CD4-positive, CD25-positive, alpha-beta regulatory T cell (primary cell): ENCODE measurements at places on chromosomes 5 and 9. TPM values are rescaled to one million over a fixed set of nuclear protein-coding genes. Genes with fewer than 3 reads are reported as not detected.

PAEP gene
- polyA plus RNA-seq: not detected

NMUR2 gene
- polyA plus RNA-seq: not detected

PCDHA8 gene
- polyA plus RNA-seq: not detected

PCDHB4 gene
- not detected for polyA plus RNA-seq

DNA sequence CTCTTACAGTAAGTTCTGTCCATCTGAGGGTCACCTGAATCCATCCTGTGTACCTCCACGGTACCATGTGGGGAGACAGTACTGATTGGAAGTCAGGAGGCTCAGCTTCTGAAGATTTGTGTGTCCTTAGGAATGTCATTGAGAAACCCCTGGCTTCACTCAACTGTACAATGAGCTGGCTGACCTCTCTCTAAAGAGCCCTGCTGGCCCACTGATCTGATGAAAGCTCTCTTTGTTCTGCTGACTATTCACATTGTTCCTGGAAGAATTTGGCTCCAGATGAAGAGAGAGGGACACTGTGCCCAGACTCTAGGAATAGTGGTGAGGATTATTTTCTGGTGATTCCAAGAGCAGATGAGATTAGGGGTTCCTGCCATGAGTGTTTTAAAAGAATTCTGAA is 141.2 kb downstream of the LURAP1L start:
- no peak for DNase-seq

GRCh38 chr5:21701317-21701716 is 1151.8 kb downstream of the CDH12 start:
- DNase-seq: no peak

DNA sequence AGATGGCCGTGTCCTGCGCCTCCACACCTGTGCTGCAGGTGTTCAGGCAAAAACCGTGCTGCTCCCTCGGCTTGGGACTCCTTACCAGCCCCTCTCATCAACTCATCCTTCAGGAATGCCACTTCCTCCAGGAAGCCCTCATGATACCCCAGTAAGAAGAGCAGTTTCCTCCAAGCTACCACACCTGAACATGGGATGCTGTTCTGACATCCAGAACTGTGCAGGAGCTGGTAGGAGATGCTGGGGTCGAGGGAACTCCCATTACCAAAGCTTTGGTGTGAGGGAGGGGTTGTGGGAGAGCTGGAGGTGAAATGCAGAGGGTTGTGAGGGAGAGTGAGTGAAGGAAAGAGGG is 18.9 kb downstream of the CARD19 start:
- DNase-seq: no peak

GRCh38 chr9:137656416-137656815 is 37.6 kb downstream of the EHMT1 start:
- no peak for DNase-seq

DNA sequence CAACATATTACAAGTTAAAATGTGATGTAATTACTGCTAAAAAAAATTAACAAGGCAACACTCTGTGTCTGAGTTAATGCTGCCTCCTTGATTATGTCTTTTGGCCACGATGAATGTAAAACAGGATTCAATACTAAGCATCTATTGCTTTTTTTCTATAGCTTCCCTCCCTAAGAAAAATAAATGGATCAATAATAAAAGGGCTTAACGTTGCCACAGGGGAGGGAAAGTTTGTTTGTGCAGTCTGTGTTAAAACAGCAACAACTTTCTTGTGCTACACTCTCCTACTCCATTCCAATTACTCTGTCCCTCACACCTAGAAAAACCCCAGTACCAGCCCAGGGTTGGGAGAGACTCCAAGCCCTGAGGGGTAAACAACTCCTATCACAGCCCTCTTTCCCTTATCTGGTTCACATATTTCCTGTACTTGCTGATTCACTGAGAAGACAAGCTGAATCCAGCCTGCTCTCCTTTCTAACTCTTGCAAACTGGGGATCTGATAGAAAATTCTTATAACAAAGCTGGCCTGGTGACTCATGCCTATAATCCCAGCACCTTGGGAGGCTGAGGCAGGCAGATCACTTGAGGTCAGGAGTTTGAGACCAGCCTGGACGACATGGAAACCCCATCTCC is 44.8 kb downstream of the PTPN3 start:
- no peak for DNase-seq

DNA sequence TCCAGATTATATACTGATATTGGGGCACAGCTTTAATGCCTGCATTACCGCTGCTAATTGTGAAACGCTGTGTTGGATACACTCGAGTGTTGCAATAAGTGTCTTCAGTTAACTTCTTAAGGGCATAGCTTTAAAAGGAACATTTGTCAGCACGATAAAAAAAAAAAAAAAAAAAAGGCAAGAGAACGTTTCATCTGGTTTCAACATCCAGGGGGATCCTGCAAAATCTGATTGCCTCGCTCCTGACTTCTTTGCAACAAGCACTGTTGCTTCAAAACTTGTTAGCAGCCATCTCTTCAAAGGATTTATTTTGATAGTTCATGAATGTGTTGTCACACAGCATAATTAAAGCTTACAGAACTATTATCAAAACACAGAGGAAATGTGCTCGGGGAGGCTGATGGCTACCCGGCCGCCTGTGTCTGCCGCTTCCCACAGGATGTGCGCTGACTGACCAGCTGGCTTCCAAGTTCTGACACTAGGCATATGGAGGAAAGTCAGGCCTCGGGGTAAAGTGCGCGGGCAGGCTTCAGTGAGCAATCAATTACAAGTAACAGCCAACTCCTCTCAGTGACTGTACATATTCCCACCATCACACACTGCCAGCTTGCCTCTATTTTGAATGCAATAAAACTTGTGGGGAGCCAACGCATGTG is 77.7 kb downstream of the EBF1 start:
- DNase-seq: no peak

GRCh38 chr9:3473405-3473804 is 52.4 kb downstream of the RFX3 start:
- no peak for DNase-seq

DNA sequence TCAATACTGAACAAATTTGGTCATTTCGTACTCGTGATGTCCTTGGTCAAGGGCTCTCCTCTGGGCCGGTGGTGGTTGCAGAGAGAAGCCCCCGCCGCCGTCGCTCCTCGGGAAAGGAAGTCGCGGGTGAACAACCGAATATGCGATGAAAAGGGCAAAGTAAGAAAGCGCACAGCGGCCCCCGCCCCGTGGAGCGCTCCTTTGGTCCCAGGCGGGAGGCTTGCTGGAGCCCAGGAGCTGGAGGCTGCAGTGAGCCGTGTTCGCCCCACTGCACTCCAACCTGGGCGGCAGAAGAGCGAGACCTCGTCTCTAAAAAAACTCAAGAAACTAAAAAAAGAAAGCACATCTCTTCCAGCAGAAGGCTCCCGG is 108.4 kb upstream of the LARP1 start:
- no peak for DNase-seq

DNA sequence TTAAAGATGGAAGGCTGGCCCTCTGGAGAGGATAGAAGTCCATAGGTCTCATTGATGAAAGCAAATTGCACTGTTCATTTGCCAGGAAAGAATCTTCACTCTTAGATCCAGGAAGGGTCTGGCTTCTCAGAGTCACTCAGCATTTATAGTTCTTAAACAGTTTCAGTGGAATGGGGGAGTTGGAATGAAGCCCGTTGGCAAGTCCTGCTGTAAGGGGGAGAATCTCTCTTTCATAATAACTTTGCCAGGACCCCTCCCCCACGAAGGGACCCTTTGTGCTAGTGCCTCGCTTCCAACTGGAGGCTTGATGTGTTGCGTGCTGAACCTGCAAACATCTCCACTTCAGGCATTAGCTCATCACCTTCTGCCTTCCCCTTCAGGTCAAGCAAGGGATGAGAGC is 57.1 kb downstream of the ENTREP1 start:
- DNase-seq: no peak

- no peak for DNase-seq
Measured at GRCh38 chr9:86713470-86713869, 233.8 kb downstream of the GAS1 start.

DNA sequence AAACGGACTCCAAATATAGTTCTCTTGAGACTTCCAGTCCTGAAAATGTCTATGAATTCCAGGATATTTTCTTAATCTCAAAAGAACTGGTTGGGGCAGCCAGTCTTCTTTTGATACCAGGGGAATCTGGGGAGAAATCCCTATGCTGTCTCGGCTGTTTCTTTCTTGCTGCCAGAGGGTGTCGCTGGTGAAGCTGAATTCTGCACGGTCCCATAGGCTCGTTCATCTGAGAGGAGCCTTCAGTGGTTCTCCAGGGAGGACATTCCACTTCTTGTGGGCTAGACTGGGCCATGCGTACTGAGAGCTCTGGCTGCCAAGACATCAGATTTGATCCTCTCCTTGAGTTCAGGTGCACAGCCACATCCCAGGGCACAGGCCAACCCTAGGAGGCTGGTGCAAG is 155.0 kb upstream of the CLINT1 start:
- DNase-seq: no peak

GRCh38 chr5:89283728-89284493 is 400.9 kb upstream of the MEF2C start:
- no peak for DNase-seq

- DNase-seq: peak; percentile 23
Measured at GRCh38 chr5:138789771-138790242, 36.6 kb downstream of the CTNNA1 start.

DNA sequence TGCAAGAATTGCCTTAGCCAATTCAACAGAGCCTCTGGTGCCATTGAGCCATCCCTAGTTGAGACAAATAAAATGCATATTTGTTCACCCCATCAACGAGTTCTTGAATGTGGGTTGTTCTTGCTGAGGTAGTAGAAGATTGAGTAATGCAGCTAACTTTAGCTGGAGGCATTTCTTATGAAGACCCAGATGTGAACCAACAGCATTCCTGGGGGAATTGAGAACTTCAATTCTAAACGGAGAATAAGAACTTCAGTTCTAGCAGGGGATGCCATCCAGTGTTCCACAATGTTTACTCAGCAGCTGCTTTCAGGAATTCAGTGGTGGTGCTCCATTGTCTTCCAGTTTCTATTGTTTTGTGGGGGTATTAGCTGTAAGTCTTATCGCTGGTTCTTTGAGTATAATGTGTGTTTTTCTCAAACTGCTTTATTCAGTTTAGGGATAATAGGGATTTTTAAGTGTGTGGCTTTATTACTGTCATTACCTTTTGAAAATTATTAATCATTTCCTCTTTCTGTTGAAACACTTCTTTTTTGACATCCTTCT is 1968.2 kb upstream of the NUDT12 start:
- DNase-seq: no peak

DNA sequence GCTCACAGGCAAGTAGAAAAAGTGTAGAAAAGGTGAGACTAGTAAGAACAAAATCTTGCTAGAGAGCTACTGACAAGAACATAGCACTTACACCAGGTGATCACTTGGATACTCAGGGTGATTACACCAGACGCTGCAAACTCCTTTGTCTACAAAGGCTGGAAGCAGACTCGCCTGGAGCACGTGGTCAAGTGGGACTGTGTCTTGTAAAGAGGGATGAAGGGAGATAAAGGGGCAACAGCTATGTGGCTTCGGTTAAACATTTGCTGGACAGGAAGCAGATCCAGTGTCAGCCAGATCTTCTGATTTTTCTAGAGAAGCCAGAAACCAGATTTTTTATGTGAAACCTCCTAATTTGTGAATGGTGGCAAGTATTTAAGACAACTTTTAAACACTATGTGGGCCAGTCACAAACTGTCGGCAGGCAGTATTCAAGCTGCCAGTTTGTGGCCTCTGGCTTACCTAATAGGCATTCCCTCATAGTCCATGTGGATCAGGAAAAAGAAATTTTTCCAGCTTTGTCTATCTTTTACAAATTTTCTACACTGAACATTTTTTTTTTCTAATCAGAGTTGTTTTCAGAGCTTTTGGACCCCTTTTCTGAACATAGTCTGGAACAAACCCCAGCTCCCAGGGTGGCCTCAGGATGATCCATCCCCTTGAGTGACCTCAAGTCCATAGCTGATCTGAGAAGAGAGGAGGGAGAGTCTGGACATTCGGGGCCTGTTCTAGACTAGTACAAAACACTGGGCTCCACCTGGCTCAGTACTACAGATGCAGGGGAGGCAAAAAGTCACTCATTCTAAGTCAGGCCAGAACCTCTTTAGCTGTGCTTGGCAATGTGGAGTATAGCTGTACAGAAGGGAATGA is 262.9 kb downstream of the ARRDC3 start:
- DNase-seq: no peak

DNA sequence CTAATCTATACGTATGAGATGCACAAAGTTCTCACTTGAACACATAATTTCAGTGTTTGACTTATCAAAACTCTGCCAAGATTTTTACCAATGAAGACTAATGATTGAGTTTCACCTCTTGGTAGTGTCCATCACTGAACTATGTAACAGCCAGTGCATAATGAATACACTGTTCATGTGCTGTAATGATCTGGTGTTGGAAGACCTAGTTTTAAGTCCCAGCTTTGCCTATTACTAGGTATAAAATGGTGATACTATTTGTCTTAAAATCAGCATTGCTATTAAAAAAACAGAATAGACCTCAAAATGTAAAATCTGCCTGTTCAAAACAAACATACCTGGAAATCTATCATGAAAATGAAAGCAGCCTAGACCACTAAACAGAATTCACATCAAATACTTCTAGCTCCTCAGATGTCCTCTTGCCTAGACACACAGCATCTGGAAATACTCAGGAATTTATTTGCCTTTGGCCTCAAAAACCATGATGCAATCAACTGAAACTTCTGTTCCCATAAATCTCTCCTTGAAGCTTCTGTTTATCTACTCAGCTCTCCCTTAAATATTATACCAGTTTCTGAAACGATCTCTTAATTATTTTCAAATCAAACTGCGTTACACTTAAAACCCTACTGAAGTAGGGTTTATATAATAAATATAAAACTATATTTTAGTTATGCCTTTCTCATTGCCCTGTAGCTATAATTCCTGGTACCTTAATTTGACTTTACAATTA is 38.1 kb downstream of the MRPS27 start:
- DNase-seq: no peak

GRCh38 chr5:9784231-9784630 is 154.1 kb upstream of the TAS2R1 start:
- no peak for DNase-seq

GRCh38 chr9:122122468-122122867 is 29.4 kb upstream of the TTLL11 start:
- no peak for DNase-seq

DNA sequence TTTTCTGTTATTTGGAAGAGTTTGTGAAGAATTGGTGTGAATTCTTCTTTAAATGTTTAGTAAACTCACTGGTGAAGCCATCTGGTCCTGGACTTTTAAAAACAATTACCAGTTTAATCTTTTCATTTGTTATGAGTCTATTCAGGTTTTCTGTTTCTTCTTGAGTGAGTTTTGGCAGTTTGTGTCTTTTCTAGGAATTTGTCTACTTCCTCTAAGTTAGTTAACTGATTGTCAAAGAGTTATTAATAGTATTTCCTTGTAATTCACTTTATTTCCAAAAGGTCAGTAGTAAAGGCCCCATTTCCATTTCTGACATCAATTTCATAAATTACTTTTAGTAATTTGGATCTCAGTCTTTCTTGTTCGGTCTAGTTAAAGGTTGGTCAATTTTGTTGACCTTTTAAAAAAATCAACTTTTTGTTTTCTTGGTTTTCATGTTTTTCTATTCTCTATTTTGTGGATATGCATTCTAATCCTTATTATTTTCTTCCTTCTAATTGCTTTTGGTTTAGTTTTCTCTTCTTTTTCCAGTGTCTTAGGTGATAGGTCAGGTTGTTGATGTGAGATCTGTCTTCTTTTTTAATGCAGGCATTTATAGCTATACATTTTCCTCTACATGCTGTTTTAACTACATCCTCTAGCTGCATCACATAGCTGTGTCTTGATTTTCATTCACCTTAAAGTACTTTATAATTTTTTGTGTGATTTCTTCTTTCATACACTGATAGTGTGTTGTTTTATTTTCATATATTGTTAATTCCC is 7.3 kb upstream of the SMIM3 start:
- DNase-seq: peak; percentile 61
